GM10248 (cell line): ENCODE measurements at places on chromosomes 2 and 18.

- DNase-seq, result no peak
Observed at GRCh38 chr2:140650825-140651224, 1480.0 kb downstream of the LRP1B start.

DNA sequence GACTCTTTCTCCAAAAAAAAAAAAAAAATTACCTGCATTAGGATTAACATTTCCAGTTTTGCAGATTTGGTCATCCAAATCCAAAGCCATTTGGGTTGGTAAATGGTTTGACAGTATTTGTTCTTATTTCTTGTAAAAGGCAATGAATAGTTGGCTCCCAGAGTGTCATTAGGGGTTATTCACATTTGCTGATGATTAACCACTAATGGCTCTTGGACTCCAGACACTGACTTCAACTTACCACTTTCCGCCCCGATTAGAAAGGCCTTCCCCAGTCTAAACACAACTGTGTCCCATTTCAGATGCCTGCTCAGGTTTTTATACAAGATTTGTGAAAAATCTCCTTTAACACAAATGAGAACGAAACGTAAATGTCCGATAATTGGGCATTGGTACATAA lies 9.6 kb upstream of the TGIF1 start:
- no peak for DNase-seq

GRCh38 chr18:51195451-51196117 lies 1.9 kb downstream of the MEX3C start:
- no peak for DNase-seq

GRCh38 chr2:72750977-72751639 lies 74.7 kb downstream of the EXOC6B start:
- DNase-seq, result no peak

- no peak for DNase-seq
Observed at GRCh38 chr2:46601328-46601963, 122.1 kb downstream of the TMEM247 start.

GRCh38 chr2:150608341-150608740 lies 120.9 kb upstream of the RND3 start:
- DNase-seq, result no peak

DNA sequence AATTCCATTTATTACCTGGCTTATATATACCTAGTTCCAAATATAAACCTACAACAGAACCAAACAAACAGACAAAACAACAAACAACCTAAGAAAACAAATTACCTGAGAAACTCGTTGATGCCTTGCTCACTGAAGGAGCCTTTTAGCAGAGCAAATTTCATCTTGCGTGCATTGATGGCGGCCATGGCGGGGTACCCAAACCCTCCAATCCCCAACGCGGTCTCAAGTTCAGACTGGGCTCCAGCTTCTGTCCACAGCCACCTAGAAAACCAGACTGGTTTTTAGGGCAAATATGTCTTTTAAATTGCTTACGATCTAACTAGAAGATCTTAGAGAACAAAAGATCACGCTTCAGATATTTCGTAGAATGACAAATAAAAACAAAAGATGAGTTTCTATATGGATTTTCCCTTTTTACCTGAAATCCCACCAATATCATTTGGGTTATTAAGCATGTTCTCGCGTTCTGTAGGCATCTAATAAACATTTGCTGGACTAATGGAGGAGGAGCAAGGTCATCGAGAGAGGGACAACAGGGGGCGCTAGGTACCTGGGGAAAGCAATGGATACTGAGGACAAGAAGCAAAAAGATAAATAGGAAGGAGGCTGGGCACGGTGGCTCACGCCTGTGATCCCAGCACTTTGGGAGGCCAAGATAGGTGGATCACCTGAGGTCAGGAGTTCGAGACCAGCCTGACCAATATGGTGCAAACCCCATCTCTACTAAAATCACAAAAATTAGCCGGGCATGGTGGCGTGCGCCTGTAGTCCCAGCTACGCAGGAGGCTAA lies 25.2 kb downstream of the PDIA6 start:
- peak; percentile 30 for DNase-seq

DNA sequence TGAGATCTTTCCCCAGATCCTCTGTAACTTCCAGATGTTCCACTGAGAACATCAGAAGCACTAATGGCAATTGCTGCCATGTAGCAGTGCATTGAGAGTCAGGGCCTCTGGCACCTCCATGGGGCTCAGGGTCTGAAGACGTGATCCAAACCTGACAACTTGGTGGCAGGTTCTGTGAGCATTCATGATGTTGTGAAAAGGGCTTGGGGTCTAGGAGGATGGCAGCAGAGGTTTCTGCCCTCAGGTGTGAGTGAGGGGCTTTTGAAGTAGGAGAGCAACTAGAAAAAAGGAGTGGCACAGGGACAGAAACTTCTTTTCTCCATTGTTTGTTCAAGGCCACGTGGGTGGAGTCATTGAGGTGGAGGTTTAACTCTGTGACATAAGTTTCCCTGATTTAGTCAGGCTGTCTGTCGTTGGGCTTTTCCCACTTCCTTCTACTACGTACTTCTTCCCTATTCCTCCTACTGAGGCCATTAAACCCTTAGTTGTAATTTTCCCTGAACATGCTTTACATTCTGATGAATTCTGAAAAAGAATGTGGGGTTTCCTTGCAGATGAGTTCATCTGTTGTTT lies 13.1 kb downstream of the CFLAR start:
- no peak for DNase-seq

DNA sequence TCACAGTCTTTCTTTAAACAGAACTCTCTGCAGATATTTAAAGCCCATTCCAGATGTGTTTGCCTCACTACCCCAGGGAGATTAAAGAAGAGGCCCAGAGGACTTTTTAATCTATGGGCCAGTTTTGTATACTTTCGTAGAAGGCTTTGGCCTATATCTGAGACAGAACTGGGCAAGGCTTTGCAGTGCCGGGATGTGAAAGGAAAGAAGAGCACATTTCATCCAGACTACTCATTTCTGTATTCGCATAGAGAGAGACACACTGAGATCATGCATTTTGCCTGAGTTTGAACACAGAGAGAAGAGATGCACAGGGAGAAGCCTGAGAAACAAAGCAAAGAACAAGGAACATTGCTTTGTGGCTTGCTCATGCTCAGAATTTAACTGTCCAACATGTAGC lies 54.9 kb upstream of the SLC5A7 start:
- DNase-seq, result no peak

DNA sequence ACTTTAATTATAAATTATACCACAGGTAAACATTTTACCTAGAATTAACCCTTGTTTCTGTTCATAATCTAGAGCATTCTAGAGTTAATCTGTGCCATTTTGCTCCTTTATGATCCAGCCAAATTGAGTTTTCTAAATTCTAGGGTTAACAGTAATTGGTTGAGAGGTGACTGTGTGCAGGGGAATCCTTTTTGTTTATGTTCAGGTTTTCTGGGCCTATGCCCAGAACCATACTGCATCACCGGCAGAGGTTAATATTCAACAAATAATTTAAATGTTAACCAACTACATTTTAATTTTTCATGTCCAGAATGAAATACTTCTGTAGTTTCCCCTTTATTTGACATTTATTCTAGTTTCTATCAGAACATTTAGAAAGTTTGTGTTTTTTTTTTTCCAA lies 32.3 kb downstream of the CARF start:
- DNase-seq, result no peak

GRCh38 chr2:238528953-238529781 lies 102.4 kb downstream of the ASB1 start:
- DNase-seq, result no peak

- no peak for DNase-seq
Observed at GRCh38 chr18:54769526-54770464, 58.5 kb upstream of the RAB27B start.

- no peak for DNase-seq
Observed at GRCh38 chr2:241308267-241308666, 7.2 kb downstream of the HDLBP start.

DNA sequence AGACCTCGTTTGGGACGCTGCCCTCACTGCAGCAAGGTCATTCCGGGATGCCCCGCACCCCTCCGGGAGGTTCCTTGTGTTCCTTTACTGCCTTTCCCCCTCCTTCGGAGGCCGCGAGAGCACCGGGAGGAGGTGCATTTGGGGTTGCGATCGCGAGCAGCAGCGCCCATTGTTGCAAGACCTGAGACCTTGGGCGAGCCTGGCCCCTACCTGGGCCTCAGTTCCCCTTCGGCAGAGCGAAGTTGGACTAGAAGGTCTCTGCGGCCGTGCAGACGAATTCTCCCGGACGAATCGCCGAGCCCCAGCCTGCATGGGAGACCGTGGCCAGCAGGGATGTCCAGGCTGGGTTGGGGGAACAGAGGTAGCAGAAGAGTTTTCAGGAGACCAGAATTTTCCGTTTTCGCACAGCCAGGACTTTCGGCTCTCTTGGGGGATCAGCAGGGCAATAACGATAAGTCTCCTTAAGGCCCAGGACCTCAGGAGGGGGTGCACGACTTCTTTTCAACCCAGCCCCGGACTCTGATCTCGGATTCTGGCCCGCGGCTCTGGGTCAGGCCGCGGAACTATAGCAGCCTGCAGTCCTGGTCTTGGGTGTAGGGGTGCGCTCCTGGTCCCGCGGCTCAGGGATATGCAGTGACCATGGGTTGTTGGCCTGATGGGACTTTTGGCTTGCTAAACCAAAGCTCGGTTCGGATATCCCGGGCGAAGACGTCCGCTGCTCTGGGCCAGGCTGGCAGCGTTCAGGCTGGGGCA lies 2.8 kb downstream of the GDF7 start:
- DNase-seq, result no peak
